Stimulated activated CD4-positive, alpha-beta T cell treated with anti-CD3 and anti-CD28 coated beads, TNF-alpha, amount 100 ng/mL, for 24 hours (primary cell): ENCODE measurements at places on chromosomes 2 and 18.

DNA sequence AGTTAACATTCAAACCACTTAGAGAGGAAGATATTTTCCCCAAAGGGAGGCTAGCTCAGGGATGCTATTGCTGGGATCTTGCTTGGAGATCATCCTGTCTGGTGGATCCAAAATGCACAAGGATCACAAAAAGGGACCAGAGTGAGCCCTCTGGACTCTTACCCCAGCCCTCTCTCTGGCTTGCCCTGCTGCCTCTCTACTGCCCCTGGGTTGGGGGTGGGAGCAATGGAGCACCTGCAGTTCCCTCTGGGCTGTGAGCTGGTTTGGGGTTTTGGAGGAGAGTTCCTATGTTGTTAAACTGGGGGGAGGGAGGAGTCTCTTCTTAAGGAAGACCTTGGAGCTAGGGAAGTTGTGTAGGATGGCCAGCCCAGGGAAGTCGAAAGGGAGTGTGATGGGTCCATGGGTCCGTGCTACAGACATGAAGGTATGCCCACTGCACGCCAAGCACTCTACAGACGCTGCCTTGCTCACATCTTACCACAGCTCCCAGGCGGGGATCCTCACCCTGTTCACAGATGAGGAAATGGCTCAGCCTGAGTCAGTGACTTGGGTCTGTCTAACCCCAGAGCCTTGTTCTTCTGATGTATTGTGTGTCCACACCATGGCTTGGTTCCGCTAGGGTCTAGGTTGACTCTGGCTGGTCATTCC, 3.8 kb downstream of the LBH start:
- no peak for DNase-seq

DNA sequence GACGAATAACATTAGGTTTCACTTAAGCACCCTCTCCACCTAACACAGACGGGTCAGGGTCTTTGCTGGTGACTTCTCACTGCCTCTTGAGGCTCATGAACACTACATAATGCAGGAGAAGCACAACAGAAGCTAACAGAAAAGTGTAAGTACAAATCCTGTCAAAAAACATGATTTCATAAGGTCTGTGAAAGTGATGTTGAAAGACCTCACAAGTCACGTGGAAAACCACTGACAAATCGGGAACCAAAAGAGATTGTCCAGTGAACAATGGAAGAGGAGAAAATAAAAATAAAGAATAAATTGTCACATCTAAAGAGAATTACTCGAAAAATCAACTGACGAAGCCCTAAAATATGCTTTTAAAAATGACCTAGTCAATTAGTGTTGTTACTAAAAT, 14.0 kb downstream of the PSD4 start:
- no peak for DNase-seq

DNA sequence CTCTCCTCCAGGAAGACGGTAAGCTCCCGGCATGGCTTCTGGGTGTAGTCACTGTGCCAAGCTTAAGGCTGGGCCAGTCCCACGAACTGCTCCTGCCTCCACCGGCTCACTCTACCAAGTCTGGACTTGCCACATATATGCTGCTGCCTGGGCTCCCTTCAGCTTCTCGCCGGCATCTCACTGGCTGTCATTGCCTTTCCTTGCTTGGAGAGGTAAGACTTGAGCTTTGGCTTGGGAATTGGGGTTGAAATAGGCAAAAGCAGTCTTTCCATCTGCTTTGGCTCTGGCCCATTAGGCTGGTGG, 481.0 kb downstream of the TGIF1 start:
- no peak for DNase-seq

DNA sequence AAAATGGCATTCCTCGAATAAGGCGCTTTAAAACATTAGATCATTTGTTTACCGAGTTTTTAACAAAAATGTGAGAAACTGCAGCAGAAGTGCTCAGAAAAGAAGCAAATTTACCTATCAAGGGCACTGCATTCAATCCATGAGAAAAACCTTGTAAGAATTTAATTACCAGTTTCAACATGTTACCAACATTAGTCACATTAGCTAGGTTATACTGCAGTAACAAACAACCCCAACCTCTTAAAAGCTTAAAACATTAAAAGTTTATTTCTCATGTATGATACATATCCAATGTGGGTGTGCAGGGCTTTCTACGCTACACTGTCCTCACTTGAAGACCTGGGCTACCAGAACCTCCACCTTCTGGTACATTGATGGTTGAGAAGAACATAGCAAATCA, 68.1 kb upstream of the CCBE1 start:
- no peak for DNase-seq

GRCh38 chr2:99926986-99927385, 215.4 kb downstream of the AFF3 start:
- DNase-seq = no peak

- no peak for DNase-seq
Observed at GRCh38 chr2:36322108-36322507, 33.5 kb upstream of the CRIM1 start.

GRCh38 chr2:6237039-6237660, 545.0 kb downstream of the SOX11 start:
- DNase-seq = no peak

DNA sequence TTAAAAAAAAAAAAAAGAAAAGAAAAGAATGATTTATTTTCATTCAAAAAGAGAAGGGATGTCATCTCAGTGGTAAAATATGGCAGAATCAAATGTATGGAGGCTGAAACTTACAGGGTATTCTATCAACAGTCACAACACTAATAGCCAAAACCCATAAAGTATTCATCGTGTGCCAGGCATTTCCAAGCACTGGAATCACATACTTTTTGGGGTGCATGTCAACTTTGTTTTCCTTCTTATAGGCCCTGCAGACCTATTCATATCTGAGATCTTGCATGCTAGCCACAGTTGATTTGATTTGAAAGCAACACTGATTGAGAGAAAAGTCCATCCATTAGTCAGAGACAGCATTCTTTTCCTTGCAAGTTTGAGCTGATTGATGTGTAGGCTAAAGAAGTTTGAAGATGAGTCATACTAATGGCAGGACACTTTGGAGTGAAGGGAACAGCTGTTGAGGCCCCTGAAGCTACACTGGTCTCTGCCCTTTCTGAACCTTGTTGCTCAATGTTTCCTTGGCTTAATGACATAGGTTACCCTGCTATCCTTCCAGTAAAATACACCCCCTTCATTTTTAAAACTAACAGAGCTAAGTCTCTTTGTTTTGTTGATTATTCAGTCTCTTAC, 22.0 kb downstream of the KATNAL2 start:
- no peak for DNase-seq

DNA sequence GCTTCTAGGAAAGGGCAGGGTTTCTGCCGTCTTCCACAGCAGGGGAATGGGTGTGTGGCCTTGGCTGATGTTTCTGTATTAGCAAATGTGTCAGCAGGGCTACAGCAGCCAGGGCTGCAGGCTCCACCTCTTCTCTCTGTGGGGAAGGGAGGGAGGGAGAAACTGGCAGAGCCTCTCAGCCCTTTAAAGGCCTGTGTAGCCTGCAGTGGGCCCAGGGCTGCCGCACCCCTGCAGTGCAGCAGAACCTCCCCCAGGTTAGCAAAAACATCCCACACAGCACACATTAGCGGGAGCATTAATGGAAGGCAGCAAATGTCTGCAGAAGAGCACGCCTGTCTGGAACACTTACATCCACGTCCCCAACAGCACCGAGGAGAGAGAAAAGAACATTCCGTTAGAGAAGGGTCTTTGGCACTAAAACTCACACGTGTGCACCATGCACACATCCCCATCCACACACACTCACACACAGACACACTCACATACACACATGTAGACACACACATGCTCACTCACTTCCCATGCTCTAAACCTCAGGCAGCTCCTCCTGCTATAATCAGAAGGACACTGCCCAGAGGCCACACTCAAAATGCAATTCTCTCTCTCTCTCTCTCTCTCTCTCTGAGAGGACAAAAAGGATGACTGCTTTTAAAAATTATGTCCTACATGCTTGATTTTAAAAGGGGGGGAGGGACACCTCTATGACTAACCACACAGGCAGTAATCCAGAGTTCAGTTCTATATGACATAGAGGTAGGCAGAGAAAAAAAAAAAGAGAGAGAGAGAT, 24.1 kb downstream of the MRPL35 start:
- no peak for DNase-seq

DNA sequence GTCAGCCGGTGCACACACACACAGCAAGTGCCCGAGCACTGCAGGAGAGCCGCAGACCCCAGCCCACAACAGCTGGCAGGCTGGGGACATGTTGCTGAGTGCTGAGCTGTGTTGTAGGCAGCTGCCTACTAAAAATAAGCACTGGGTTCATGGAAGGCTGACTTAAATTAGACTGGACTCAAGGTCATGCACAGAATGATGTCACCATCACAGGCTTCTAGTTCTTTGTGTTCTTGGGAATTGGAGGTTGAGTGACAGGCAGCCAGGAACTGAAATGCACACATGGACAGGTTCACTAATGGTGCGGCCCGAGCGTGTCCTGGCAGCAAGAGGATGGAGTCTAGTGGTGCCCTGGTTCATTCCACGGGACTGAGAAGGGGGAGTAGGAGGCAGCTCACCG, 71.3 kb downstream of the VWA3B start:
- DNase-seq = no peak

GRCh38 chr2:98382086-98382485, 35.8 kb downstream of the CNGA3 start:
- DNase-seq = no peak

GRCh38 chr18:76405681-76406356, 89.2 kb downstream of the ZNF516 start:
- DNase-seq = peak; percentile 46

DNA sequence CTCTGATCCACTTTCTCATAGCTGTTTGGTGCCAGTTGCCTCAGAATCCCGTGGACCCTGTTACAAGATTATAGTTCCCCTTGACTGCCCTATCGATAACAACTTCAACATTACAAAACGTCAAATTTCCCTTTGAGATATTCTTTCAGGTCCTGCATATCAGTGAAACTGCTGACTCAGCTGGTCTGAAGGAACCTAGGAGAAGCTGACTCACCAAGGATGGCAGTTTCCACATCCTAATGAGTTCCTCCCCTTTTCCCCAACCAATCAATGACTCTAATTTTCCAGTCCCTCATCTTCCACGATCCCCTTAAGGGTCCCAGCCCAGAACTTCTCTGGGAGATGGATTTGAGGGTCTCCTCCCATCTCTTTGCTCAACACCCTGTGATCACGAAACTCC, 27.6 kb upstream of the GNAL start:
- DNase-seq = no peak

GRCh38 chr2:29239209-29239960, 124.2 kb downstream of the CLIP4 start:
- DNase-seq = no peak

- peak; percentile 24 for DNase-seq
Observed at GRCh38 chr2:202831242-202832220, 40.0 kb downstream of the ICA1L start.

DNA sequence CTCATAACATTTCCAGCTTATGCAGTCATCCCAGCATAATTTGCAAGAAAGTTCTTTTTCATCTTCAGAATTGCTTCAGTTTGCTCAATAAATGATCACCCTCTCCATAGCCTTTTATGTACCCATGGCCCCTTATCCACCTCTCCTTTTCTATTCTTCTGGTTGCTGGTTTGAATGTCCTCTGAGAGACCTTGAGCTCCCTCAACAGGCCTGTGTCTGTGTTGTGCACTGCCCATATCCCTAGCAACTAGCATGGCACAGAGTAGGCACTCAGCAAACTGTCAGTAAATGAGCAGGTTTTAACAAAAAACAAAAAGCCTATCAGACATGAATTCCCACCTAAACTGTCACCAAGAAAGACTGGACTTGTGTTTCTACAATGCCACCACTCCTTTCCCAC, 160.5 kb downstream of the AKAIN1 start:
- no peak for DNase-seq

- DNase-seq = no peak
Observed at GRCh38 chr18:59612381-59612780, 84.8 kb downstream of the CCBE1 start.

DNA sequence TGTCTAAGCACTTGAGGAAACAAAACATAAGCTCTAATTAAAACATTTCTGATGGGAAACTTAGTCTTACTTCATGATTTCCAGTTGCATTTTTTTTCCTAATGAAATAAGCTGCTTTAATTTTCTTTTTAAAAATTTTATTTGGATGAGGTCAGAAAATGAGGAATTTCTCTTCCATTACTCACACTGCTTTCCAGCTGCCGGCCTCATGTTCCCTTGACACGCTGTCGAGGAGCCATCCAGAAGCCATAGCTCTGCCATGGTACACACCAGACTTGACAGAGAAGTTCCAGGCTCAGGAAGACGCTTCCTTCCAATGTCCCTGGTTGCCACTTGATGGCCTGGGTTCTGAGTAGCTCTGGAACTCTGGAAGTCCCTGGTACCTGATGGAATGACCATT, 12.1 kb upstream of the MAPRE2 start:
- DNase-seq = no peak

DNA sequence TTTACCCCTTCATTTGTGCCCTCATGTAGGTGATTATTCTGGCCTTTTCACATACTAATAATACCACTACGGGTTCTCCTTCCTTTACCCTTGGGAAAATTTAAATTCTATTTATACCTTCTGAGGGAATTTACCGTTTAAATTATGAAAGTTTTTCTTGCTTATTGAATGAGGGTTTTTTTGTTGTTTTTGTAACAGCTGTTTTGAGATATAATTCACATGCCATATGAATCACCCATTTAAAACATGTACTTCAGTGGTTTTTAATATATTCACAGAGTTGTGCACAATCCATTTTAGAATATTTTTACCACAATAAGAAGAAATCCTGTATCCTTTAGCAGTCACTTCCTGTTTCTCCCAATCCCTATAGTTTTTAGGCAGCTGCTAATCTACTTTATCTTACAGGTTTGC, 54.7 kb downstream of the EML4 start:
- DNase-seq = no peak

DNA sequence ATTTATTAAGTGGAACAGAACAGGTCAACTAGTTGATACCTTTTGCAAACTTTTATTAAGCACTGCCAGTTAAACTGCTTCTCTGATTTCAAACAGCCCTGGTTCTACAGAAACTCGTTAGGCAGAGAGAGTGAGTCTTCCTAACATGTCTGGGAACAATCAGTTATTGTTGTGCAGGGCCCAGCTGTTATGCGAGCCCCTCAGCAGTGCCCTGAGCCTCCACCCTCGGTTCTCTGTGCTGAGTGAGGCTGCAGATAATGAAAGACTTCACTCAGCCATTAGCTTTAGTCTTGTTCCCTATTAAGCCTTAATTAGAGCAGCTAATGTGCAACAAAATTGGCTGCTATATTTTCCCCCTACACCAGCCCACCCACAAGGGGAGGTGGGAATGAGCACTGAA, 39.6 kb downstream of the KCTD18 start:
- DNase-seq = no peak

GRCh38 chr2:238190445-238190844, 13.1 kb downstream of the ILKAP start:
- DNase-seq = no peak

- no peak for DNase-seq
Observed at GRCh38 chr2:230226051-230226551, 565 bp downstream of the SP140 start.

DNA sequence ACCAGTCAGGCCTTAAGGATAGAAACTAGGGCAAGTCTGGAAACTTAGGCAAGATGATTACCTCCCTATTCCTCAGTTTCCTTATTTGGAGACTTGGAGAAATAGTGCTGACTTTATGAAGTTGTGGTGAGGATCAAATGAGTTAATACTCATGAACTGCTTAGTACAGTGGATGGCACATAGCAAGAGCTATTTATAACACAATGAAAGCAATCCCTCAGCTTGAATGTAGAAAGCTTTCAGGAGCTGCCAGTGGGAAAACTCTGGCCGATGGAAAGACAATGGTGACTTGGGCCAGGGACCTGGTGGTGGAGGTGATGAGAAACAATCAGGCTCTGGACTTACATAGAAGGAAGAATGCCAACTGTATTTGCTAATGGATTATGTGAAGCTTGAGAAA, 269.4 kb upstream of the THUMPD2 start:
- no peak for DNase-seq

GRCh38 chr18:7579176-7579917, 12.2 kb downstream of the PTPRM start:
- no peak for DNase-seq
